ENCODE measurements at places on chromosomes 16 and 17.

- ATAC-seq = no peak
Measured at GRCh38 chr17:69227541-69227940, 1.1 kb downstream of the ABCA10 start.

DNA sequence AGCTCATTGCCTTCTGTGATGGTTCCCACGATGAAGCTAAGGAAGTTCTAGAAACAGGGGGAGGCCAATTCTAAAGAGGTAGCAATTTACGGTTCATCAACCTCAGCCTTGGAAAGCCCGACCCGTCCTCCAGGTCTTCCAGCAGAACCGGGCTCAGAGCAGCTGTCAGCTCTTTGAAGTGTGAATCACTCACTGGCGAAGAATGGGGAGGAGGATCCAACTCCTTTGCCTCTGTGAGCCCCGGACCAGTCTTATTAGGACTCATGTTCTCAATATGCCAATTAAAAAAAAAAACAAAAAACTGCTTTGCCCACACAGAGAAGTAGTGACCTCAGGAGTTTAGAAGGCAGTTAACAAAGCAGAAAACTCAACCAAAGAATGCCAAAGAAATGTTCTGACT, 31.4 kb downstream of the STX8 start:
- no peak for ATAC-seq

- ATAC-seq = no peak
Measured at GRCh38 chr17:42087042-42087701, 11.1 kb downstream of the ZNF385C start.

- ATAC-seq = no peak
Measured at GRCh38 chr17:34416116-34416515, 53.1 kb upstream of the CCL1 start.

DNA sequence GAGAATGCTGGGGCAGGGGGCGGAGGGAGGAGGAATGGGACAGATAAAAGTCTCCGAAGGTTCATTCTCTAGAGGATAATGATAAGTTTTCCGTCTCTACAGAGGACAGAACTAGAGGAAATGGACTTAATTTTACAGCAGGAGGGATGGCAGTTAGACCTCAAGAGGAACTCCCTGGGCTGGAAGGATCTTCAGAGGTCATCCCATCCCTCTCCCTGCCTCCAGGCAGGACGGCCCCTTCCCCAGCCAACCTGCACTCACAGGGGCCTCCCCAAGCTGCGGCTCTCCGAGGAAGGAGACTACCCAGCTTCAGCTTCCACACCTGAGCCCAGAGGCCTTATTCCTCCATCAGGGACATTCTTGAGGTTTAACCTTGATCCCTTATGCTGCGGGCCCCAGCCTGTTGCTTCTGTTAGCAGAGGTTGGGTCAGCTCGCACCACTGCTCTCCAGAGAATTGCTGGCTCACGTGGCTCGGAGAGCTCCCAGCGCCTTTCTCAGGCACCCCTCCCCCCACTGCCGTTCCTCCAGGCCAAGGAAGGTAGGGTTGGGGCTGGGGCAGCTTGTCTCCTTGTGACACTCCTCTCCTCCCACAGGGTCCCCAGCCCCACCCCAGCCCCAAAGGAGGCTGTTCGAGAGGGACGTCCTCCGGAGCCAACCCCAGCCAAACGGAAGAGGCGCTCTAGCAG, 8.5 kb downstream of the ELOB start:
- ATAC-seq = no peak

- no peak for ATAC-seq
Measured at GRCh38 chr17:58565389-58566311, 51.2 kb upstream of the MTMR4 start.

GRCh38 chr17:48429638-48430586, at the start of gene SKAP1:
TSS of gene SKAP1 (minus strand) at chr17:48430214.
- ATAC-seq = peak; percentile 68

DNA sequence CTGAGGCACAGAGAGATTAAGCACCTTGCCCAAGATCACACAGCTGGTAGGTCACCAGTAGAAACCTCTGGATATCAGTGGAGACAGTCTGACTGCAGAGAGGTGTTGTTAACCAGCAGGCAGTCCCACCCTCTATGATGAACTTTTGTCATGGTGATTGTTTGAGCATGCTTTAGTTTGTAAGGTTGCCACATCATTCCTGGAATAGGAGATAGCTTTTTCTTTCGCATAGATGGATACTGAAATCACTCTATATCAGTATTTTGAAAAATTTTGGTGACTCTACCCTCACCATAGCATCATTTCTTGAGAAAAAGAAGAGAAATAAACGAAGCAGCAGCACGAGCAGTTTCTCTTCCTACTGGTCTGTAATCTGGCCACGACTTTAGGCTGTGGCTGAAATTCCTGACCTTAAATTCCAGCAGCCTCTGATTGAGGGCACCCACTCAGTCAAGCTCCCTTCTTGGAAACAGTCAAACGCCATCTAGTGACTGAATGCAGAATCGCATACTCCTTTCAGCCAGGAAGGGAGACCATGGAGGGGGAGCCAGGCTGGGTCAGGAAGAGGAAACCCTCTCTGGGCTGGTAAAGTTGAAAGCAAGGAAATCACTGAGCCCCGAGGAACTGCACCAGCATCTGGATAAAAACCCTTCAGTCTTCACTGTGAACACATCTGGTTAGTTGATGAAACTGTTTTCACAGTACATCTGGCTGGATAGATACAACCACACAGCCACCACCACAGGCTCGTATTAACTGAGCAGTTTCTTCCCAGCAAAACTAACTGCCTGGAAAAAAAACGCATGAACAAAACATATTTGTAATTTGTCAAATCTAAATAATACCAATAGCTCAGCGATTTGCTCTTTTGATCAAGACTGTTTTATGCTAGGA, 108.5 kb upstream of the XYLT1 start:
- ATAC-seq = peak; percentile 49

DNA sequence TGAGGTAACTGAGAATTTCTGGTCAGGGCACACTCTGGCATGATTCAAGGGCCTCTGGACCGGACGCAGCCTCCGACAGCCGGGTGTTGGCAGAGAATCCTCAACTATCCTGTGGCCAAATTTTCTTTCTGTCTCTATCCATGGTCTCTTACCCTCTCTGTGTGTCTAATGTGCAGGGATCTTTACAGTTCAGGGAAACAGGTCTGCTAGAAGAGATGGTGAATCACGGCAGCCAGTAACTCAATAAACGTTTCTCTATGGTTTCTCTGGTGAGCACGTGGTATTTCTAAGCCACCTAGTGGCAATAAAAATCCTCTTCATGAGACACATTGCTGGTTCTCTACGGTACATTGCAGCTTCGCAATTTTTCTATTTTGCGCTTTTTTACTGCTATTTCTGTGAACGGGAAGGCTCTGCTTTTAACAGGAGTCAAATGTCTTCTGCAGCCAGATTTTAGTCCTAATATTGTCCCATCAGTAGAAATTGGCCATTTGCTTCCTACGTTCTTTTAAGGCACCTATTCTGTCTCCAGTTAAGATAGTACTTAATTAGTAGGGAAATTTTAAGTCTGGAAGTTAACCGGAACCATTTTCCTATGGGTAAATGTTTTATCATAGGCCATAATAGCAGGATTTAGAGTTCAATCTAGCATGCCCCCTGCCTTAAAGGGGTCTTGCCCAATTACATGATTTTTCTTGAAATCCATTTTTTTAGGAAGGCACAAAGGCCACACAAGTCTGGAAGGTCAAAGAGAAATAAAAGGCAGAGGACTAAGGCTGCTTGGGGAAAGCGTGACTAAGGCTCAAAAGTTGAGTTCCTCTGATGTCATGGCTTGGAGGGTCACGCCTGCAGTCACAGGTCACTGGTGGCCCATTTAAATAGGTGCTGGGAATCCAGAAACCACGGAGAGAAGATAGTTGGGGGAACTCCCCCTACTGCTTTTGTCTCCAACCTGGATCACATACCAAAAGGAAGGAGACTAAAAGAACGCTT, 31.5 kb downstream of the QPRT start:
- peak; percentile 98 for ATAC-seq

GRCh38 chr17:65023791-65024190, 32.7 kb downstream of the GNA13 start:
- ATAC-seq = no peak

DNA sequence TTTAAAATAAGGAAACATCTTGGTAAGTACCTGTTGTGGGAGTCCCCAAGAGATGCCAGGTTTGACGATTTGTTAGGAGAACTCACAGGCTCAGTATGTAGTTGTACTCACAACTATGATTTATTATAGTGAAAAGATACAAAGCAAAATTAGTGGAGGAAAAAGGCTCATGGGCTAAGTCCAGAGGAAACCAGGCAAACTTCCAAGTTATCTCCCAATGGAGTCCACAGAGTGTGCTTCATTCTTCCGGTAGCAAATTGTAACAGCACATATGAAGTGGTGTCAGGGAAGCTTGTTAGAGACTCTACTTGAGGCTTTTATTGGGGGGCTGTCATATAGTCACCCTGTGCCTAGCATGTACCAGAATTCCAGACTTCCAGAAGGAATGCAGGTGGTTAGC, 2.3 kb downstream of the DDX19A start:
- no peak for ATAC-seq

- ATAC-seq = no peak
Measured at GRCh38 chr16:27363797-27364196, 38.2 kb upstream of the IL21R start.

GRCh38 chr17:60597297-60597696, 2.7 kb upstream of the PPM1D start:
- ATAC-seq = no peak

DNA sequence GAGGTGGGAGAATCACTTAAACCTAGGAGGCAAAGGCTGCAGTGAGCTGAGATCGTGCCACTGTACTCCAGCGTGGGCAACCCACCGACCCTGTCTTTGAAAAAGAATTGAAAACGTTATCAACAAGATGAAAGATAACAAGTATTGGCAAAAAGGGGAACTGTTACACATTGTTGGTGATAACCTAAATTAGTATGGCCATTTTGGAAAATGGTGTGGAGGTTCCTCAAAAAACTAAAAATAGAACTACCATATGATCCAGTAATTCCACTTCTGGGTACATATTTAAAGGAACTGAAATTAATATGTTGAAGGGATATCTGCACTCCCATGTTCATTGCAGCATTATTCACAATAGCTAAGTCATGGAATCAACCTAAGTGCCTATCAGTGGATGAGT, 61.0 kb downstream of the ABHD15 start:
- no peak for ATAC-seq

DNA sequence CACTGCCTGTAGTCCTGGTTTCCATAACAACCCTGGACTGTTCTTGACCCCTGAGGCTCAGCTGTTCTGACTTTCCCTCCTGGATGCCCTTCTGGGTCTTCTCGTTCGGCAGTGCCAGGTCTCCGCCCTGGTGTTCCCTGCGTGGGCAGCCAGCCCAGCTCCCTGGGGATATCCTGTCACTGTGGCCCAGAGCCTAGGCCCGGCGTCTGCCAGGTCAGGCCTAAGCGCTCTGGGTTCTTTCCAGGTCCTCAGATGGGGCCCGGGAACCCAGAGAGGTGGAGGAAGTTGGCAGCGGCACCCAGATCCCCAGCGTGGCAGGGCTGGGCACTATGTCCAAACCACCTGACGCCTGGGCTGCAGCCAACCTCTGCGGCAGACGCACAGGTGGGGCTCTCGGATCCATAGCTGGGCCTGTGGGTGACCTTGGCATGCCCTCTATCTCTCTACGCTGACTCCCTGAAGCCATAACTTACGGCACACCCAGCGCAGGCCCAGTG, 12.5 kb upstream of the ATP2A3 start:
- ATAC-seq = no peak
